Right lobe of liver (tissue), 6 donors: ENCODE measurements at places on chromosomes 11 and 22. TPM values are rescaled to one million over a fixed set of nuclear protein-coding genes. Genes with fewer than 3 reads are reported as not detected.

GRCh38 chr22:24952837-24953383, 394 bp downstream of the KIAA1671 start:
- DNase-seq, result peak; percentile 57

DNA sequence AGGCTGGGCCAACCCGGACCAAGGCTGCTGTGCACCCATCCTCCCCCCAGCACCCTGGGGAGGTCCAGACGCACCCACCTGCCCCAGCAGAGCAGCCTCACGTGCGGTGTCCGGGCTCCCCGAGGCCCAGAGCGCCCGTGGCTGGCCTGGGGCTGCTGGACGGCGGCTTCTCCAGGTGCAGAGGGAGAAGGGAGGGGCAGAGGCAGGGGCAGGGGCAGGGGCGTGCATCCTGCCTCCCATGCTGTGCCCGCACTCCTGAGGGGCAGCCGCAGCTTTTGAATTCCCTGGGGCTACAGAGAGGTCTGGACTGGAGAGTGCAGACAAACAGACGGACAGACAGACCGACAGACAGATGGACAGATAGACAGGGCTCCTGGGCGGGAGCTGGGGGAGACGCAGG, 83.6 kb upstream of the PRR5 start:
- no peak for DNase-seq

DNA sequence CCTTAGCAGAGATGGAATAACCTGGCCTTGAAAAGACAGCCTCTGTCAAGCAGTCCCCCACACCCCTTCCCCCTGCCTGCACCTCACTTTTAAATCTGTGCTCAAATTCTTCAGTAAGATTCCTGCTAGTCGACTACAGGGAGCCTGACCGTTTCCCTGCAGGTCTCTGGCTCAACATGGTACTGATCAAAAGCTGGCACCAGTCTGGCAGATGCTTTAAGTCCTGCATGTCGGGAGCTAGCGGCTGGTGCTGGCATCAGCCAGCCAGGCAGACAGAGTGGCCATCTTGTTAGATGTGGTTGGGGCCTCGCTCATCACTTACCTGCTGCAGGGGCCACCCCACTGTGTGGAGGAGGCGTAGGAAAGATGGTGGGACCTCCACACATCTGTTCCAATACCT, 204.4 kb upstream of the SORL1-AS1 start:
- DNase-seq, result no peak

- DNase-seq, result no peak
Measured at GRCh38 chr11:120030411-120030810, 107.5 kb downstream of the TRIM29 start.

- DNase-seq, result peak; percentile 34
Measured at GRCh38 chr11:134514354-134514951, 102.4 kb upstream of the B3GAT1 start.

- no peak for DNase-seq
Measured at GRCh38 chr11:64969209-64969608, 2.7 kb downstream of the MAJIN start.

Gene GALNT18
- total RNA-seq, result 4.7 TPM

DNA sequence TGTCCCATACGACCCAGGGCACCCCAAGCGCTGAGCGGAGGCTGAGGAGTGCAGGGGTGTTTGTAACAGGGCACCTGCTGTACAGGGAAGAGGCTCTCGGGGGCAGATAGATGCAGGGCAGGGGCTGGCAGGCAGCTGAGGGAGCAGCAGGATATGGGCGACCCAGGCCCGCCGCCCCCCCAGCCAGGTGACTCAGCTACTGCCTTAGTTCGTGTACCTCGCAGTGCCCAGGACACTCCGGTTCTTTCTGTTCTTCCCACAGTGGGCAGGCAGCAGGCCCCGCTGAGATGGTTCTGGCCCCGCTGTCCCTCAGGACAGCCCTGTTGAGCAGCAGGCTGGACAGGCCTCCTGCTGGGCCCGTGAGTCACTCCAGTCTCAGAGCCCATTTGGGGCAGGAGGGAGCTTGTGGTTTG, 16.2 kb downstream of the PHLDA2 start:
- DNase-seq, result no peak

Gene INTS4
- 14.7 TPM for total RNA-seq

Gene NPAS4
- total RNA-seq, result not detected

GRCh38 chr11:46381048-46381818, at the start of gene MDK:
Gene MDK (plus strand): TSS chr11:46381669. CDS start chr11:46382058, 389 bp downstream.
- no peak for DNase-seq

DNA sequence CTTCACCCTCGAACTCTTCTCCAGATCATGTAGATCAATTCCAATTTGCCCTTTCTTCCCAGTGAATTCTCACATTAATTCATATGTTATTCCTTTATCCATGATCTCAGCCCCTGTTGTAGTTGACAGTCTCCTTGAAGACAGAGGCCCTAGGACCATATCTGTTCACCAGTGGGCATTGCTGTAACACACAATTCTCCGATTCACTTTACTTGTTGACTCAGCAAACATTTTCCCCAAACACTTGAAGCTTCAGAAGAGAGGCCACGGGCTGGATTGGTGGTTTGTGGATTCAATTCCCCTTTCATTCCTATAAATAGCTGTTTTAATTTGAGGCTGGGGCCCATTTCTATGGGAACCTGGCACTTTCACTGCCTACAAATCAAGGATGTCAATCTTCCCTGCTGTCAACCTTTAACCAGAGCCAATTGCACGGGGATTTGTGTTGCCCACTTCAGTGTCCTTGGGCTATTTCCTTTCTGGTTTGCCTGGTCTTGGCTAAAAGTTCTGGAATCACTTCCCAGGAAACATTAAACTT, 393.0 kb upstream of the KIRREL3 start:
- no peak for DNase-seq

- DNase-seq, result no peak
Measured at GRCh38 chr11:118522571-118523072, 4.7 kb upstream of the TTC36 start.

Gene ACRV1
- total RNA-seq, result not detected

DNA sequence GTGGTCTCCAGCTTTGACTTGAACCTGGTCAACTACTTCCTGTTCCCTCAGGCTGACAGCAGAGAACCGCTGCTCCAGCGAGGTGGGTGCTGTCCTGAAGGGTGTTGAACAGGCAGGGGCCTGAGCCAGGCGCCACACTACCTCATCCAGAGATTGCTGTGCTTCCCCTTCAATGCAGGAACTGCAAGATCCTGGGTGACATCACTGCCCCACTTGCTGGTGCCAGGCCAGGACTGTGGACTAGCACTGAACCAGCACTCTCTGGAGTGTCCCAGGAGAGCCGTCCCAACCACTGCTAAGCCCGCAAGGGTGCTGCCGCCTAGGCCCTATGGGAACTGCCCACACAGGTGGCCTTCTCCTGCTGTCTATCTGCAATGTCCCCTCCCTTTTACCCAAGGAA, 51.7 kb downstream of the GAB4 start:
- no peak for DNase-seq

DNA sequence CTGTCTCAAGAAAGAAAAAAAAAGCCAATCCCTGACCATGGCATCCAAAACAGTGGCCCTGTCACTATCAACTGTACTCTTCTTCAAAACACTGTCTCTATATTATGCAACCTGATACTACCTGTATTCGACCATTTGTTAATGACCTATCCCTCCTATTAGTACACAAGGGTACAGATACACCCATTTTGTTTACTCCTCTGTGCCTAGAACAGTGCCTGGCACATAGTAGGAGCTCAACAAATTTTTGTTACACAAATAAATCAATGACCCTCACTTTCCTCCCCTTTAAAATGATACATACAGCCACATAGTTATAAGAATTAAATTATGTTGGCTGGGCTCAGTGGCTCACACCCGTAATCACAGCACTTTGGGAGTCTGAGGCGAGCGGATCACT, 13.4 kb upstream of the CREB3L1 start:
- no peak for DNase-seq

Gene PIM3
- 64.4 TPM for total RNA-seq

DNA sequence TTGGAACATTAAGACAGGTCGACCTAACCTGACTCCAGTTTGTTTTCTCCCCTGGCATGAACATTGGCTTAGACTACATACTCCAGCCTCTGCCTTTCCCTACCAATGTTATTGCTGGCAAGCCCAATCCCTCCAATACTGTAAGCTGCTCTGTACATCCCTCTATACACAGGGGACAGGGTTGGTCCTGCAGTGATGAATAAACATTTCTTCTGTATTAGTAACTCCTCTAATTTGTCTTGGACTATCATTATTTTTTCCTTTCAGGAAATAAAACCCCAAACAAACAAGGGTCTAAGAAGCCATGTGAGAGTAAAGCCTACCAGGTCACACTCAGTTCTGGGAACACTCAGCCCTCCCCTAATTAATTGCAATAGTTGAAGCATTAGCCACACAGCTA, 35.1 kb upstream of the FJX1 start:
- no peak for DNase-seq

Gene IL10RA
- 6.1 TPM for total RNA-seq

GRCh38 chr11:45806072-45806933, 1.4 kb downstream of the SLC35C1 start:
- DNase-seq, result peak; percentile 45

GRCh38 chr22:50360578-50360977, 17.5 kb downstream of the PPP6R2 start:
- DNase-seq, result peak; percentile 75

DNA sequence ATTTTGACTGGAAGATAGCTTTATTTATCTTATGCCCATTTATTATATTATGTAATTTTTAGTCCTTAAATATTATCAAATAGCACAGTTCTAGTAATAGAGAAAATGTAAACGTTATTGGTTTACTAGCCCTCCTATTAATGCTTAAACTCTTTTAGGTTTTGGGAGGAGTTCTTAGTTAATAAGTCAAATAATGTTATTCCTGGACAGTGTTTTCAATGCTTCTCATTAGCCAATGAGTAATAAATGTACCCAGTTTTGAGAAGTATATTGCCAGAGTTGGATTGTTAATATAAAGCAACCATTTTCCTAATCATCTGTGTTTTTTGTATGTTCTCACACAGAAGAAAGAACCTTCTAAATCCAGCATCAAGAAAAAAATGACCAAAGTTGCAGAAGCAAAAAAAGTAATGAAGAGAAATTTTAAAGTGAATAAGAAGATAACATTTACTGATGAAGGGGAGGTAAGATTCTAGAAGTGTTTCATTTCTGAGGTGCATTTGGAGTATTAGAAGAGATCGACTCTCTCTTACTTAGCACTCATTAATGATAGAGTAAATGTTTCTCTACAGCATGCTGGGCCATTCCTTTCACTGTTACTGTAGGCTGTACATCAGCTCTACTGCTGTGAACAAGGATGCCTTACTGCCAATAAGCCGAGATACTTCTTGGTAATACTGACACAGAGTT, 173.4 kb downstream of the DDX10 start:
- no peak for DNase-seq

DNA sequence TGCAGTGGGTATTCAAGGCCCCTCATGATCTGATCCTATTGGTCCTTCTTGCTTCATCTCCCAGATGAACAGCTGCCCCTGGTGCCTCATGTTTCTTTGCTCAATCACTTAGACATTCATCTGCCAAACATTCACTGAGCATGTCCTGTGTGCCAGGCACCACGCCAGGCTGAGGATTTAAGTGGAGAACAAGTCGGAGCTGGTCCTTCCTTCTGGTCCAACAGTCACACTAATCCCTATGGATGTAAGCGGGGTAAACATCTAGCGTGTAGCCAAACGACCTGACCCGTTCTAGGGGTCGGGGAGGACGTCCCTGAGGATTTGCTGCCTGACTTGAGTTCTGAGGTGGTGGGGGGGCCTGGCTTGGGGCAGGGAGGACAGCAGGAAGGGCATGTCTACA, 21.9 kb downstream of the ZMAT5 start:
- no peak for DNase-seq

Gene UBQLNL
- total RNA-seq, result 0.21 TPM

GRCh38 chr22:36212901-36213300, 11.3 kb upstream of the APOL4 start:
- DNase-seq, result no peak

DNA sequence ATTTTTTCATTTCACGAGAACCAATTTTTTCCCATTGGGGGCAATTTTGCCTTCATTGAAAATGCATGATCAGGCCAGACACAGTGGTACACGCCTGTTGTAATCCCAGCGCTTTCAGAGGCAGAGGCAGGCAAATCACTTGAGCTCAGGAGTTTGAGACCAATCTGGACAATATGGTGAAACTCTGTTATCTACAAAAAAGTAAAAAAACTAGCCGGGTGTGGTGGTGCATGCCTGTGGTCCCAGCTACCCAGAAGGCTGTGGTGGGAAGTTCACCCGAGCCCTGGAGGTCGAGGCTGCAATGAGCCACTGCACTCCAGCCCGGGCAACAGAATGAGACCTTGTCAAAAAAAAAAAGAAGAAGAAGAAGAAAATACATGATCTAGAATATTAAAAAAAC, 19.2 kb upstream of the UPK3A start:
- DNase-seq, result no peak

DNA sequence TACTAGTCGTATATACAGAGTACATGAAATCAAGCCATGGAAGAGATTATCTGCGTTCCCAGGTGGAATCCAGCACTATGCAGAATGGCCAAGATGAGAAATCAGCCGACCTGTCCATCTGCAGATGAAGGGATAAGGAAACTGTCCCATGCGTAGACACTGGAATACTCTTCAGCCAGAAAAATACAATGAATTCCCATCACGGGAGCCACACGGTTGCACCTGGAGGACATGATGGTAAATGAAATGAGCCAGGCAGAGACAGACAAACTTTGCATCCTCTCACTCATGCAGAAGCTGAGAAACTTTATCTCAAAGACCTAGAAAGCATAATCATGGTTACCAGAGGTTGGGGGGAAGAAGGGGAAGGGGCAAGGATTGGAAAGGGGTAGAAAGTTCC, 111.9 kb upstream of the TOP3B start:
- no peak for DNase-seq

GRCh38 chr11:58739725-58740430, 8.1 kb upstream of the GLYAT start:
- no peak for DNase-seq

GRCh38 chr22:21780259-21780658, 44.7 kb upstream of the YPEL1 start:
- DNase-seq, result no peak

Gene SESN3
- 6.5 TPM for total RNA-seq

DNA sequence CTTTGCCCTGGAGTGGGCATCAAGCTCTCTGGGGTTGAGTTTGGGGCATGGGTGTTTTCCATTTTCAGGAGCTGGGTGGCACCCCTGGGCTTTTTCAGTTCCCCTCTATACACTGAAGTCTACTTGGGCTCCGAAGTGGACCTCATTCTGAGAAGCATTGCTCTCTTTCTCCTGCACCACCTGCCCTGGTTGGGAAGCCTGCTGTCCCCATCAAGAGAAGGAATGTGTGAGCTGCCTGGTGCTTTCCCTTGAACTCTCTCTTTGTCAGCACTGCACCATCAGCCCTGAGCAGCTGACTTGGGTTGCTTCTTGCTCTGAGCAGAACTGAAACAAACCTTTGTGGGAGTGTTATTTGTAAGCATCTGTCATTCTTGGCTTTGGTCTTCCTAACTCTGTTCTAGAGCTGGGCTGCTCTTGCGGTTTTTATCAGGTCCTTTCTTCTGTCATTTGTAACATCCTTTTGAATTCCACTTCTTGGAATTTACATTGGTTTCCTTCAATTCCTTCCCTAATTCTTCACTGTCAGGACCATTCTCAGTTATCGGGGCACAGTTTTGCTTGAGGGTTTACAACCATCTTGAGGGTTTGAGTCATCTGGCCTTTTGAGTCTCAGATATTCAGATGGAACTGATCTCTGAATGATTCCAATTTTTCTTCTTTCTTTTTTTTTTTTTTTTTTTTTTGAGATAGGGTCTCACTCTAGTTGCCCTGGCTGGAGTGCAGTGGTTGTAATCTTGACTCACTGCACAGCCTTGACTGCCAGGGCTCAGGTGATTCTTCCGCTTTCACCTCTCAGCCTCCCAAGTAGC, 20.5 kb downstream of the UBE2L3 start:
- no peak for DNase-seq

- no peak for DNase-seq
Measured at GRCh38 chr11:102421261-102421660, 31.3 kb downstream of the TMEM123 start.

- no peak for DNase-seq
Measured at GRCh38 chr22:37016134-37016910, 2.9 kb downstream of the TST start.

Gene DDI1
- not detected for total RNA-seq
